ENCODE measurements at places on chromosomes 5 and 9.

DNA sequence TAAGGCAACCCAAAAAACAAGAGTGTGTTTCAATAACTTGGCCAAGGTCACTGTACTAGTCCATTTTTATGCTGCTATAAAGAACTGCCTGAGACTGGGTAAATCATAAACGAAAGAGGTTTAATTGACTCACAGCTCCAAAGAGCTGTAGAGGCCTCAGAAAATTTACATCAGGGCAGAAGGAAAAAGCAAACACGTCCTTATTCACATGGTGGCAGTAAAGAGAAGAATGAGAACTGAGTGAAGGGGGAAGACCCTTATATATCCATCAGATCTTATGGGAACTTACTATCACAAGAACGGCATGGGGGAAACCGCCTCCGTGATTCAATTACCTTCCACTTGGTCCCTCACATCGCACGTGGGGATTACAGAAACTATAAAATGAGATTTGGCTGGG is 64.3 kb upstream of the CAMK4 start:
- no peak for DNase-seq

DNA sequence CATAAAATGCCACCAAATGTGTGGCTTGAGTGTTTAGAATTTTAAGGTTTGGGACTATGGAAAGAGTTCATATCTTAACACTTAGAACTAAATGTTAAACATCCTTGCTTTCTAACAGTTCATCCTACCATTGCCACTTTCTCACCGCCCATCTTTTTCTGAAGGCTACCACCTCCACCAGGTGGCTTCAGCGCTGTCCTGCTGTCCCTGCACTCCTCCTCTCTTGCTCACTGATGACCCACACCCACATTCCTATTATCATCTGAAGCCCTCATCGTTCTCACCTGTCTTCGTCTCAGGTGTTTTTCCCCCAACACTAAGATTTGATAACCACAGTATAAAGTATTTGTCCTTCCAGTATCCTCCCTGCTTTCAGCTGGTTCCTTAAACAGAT is 7.4 kb downstream of the MEGF10 start:
- no peak for DNase-seq

GRCh38 chr5:99141534-99142128 is 212.8 kb upstream of the CHD1 start:
- no peak for DNase-seq

- peak; percentile 68 for DNase-seq
Observed at GRCh38 chr9:114098936-114099668, at the start of gene KIF12. Gene KIF12, minus strand, starts transcription at chr9:114099292. Its CDS starts 16 bp downstream, at chr9:114099276.

GRCh38 chr5:140835622-140836510 is 1.8 kb downstream of the PCDHA7 start:
- no peak for DNase-seq

- no peak for DNase-seq
Observed at GRCh38 chr9:109277451-109277850, 43.4 kb downstream of the EPB41L4B start.

DNA sequence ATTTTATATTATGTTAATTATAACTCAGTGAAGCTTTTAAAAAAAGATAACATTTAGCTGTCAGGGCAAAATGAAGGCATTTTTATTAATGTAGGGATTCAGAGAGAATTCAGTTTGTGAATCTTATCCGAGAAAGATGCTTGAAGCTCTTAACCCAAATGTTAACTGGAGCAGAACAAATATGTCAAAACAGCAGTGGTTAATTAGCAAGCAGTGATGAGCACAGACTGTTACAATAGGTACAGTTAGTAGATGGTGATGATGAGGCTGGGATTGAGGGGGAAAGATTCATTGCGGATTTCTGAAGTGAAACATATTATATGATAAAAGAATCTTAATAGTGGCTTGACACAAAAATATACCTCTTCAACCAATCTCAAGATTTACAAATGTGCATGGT is 356.7 kb downstream of the DIRAS2 start:
- no peak for DNase-seq

DNA sequence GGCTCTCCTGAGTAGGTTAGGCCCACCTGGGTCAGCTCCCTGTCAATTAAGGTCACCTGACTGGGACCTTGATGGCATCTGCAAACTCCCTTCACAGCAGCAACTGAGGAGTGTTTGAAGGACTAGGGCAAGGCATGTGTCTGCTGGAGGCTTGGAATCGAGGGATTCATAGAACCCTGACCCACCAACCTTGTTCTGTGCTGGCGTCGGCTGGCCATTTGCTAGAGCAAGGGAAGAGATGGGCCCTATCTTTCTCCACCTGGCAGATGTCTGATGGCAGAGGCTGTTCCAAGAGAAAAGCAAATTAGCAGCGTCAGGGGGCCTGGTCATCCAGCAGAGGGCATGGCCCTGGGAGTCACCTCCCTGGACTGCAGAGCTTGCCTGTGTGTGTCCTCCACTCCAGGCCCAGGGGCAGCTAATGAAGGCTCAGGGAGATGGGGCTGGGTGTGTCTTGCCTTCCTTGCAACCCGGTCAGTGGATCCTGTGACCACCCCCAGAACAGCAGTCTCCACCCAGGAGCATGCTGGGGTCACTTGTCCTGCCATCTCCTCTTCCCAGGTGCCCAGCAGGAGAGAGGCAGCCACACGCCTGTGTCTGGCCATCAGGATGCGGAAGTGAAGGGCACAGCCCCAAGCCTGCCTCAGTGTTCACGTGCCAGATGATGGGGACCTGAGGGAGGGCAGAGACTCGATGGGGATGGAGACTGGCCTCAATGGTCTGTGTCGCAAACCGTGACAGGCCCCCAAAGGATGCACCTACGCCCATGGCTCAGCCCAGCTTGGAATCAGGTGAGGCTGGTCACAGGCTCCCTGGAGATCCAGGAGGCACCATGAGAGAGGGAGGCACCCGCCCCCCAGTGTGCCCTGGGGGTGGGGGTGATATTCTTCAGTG is 53.9 kb downstream of the BARX1 start:
- DNase-seq, result no peak

DNA sequence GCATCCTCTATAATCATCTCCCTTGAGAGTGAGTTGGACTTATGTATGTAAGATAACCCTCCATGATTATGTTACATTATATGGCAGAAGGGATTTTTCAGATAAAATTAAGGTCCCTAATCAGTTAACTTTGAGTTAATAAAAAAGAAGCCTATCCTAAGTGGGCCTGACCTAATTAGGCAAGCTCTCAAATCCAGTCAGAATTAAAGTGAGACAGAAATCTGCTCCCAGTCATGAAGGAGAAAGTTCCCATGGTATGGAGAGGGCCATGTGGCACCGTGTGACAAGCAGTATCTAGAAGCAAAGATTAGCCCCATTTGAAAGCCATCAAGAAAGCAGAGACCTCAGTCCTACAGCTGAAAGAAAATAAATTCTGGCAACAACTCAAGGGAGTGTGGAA is 202.4 kb downstream of the PRELID2 start:
- no peak for DNase-seq

DNA sequence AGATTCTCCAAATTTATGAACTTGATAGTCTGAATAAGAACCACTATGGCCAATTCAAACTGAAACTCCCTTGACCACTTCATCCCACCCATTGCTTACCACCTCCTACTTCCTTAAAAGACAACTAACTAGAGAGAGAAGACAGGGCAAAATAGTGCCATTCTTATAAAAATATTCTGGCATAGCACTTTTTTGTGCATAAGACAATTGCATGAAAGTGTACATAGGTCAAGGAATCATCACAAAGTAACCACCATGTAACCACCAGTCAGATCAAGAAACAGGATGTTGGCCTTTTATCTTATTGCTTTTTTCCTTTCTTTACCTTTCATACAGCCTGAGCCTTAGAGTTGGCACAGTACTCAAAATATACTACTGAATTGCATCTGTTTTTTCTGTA is 8.1 kb upstream of the ARSB start:
- no peak for DNase-seq

DNA sequence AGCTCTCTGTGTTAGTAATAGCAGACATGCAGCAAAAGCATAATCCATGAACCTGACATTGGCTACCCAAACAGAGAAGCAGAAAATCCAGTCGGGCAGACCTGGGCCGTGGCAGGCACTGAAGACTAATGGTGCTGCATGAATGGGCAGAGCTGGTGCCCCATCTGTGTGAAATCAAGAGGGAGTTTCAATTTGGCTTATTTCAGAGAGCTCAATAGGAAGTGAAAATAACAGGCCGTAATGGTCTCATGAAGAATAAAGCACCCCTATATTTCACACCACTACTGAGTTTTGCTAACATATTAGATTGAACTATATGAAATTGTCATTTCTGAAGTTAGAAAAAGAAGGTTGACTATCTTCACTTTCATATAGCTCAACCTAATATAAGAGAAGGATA is 149.7 kb downstream of the ENC1 start:
- DNase-seq, result no peak

DNA sequence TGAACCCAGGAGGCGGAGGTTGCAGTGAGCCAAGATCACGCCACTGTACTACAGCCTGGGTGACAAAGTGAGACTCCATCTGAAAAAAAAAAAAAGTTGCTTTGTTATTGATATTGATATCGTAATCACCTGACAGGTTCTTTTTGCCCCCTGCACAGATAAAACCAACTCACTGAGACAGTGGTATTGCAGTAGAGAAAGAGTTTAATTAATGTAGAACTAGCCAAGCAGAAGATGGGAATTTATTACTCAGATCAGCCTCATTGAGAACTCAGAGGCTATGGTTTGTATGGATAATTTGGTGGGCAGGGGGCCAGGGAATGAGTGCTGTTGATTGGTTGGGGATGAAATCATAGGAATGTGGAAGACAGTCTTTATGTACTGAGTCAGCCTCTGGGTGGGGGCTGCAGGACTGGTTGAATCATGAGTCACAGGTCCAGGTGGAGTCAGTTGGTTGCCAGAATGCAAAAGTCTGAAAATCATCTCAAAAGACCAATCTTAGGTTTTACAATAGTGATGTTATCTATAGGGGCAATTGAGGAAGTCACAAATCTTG is 35.8 kb upstream of the MEGF10 start:
- no peak for DNase-seq

DNA sequence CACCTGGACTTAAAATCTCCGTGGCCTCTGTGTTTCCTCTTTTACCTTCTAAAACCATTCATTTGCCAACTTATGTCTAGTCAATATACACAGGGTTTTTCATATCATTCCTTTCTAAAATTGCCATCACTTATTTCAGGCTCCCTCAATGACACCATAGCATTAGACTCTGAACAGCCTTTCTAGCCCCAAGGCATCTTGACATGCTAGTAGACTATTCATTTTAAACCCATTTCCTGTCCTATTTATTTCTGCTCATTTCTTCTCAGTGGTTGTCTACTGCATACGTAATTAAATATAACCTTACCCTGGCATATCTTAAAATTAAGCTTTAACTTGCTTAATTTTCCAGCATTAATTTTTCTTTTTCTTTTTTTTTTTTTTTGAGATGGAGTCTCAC is 83.2 kb downstream of the PHAX start:
- DNase-seq, result no peak

DNA sequence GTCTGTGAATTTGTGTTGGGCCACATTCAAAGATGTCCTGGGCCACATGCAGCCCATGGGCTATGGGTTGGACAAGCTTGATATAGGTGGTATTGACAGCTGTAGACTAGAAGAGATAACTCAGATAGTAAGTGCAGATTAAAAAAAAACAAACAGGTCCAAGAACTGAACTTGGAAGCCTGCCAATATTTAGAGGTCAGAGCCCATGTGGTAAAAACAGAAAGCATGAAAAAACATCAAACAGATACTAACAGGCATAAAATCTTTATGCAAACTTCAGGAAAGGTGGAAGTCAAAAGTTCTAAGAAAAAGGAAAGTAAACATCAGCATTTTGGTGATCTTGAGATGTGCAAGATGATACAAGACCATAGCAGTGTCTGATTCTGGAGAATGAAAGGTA is 155.1 kb upstream of the NR4A3 start:
- no peak for DNase-seq

GRCh38 chr5:143402017-143402552 is 1.4 kb downstream of the NR3C1 start:
- DNase-seq, result no peak

DNA sequence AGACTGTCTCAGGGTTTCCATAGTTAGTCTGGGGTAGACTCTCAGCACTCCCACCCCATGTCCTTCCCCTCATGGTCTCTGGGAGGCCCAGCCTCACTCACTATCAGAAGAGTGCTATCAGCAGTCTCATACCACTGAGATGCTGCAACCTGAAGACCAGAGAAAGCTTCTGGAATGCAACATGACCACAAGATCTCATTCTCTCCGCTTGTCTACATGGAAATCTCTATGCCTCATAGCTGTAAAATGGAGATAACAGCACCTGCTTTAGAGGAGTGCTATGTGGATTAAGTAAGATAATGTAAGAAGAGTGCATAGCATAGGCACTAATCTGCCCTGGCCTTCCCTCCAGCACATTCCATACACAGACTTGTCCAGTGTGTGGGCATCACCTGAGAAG is 47.0 kb upstream of the ZNF169 start:
- no peak for DNase-seq

GRCh38 chr5:96660971-96661854 is 963 bp upstream of the CAST start:
- no peak for DNase-seq
